Stimulated activated CD4-positive, alpha-beta T cell treated with anti-CD3 and anti-CD28 coated beads, Interleukin-4, amount 100 ng/mL, for 4 hours (primary cell): ENCODE measurements at places on chromosomes 6 and 20.

- DNase-seq, result no peak
Observed at GRCh38 chr6:159450815-159451465, 242.1 kb downstream of the SOD2 start.

- DNase-seq, result no peak
Observed at GRCh38 chr6:89941031-89941762, 46.9 kb downstream of the GJA10 start.

DNA sequence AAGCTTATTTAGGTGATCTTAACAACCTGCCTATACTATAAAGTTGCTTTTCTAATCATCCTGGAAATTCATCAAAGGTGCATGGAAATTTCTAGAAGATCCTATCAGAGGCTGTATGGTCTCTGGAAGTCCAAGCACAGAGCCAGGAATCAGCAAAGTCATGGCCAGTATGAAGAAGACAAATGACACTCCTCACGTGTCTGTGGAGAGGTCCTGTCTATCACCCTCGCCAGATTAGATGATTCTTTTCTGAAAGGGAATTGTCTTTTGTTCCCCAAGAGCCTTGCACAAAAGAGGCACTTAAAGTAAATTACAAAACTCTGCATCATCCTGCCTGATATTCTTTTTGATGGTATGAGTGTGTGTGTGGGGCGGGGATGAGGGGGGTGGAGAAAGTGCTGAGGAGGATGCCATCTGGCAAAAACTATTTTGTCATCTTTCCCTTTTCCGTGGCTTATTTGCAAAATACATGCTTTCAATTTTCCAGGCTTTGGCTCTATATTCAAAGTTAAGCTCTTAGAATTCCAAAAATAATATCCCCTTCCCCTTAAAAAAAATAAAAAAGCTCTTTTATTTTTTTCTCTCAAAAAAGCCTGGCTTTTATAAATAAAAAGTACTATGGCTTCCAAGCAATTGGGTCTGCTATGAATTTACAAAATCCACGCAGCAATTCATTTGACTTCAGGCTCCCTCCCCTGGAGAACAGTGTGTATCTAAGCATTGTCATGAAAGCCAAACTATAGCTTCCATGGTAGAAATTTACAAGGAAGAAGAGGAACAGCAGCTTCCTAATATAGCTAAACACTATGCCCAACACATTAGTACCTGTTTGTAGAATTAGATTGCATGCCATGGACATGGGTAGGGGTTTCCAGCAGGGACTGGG, 185.2 kb upstream of the ARG1 start:
- no peak for DNase-seq

DNA sequence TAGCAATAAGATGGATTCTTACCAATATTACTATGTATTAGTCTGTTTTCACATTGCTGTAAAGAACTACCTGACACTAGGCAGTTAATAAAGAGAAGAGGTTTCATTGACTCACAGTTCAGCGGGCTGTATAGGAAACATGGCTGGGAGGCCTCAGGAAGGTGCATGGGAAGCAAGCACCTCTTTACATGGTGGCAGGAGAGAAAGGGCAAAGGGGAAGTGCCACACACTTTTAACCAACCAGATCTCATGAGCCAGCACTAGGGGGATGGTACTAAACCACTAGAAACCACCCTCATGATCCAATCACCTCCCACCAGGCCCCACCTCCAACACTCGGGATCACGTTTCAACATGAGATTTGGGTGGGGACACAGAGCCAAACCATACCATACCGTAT, 40.7 kb upstream of the CCDC167 start:
- DNase-seq, result no peak

DNA sequence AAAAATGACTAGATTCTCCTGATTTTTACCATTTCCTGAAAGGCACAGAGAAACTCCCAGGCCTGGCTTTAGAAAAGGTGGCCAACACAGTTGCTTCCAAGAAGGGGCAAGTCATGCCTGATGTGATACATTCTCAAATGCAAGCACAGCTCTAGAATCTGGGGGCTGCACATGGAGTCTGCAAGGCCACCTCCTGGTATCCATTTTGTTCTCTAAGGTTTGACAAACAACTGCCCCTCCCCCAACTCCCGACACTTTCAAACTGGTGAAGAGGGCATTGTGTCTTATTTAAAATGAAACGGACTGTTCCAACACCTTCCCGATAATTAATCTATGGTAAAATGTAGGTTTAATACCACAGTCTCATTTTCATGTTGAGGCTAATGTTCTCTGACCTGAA, 220.2 kb upstream of the CEP162 start:
- no peak for DNase-seq

DNA sequence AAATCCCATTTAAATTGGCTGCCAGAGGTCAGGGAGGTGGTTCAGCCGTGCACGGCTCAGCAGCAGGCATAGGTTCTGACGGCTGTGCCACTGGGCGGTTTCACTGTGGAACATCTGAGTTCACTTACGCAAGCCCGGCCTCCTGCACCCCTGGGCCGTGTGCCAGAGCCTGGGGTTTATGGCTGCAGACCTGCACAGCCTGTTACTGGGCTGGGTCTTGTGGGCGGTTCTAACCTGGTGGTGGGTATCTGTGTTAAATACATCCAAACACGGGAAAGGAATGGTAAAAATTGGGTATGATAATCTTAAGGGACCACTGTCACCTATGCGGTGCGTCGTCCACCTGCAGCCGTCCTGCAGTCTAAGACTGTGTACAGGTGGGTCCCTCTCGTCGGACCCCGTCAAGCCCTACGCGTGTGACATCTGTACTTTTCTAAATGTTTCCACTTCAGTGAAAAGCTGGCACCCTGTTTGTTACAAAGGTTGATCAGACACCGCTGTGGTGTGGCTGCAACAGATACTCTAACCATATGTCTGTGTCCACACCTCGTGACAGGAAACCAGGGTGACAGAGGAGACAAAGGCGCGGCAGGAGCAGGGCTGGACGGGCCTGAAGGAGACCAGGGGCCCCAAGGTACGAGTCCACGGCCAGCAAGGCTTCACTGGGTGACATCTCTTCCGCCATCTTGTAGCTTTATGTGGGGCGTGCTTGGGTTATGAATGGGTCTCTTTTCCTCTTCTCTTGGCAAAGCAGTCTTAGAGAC, 21.5 kb downstream of the COL9A3 start:
- DNase-seq, result no peak

DNA sequence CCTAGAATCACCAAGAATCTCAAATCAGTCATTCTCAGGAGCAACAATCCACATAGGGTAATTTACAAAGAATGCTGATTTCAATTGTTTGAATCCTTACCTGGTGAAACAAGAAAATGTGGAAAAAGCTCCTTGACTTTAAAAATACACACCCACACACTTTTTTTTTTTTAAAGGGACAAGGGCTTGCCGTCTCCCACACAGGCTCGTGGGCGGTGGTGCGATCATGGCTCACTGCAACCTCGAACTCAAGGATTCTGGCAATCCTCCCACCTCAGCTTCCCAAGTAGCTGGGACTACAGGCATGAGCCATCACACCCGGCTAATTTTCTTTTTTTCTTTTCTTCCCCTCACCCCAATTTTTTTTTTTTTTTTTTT, 30.7 kb downstream of the PARD6B start:
- no peak for DNase-seq
